SK-MEL-5 (cell line): ENCODE measurements at places on chromosomes 6 and 20. TPM values are rescaled to one million over a fixed set of nuclear protein-coding genes. Genes with fewer than 3 reads are reported as not detected.

- DNase-seq, result no peak
Measured at GRCh38 chr6:40398034-40398691, 189.0 kb downstream of the LRFN2 start.

The HFE gene
- 15.8 and 16.1 TPM in 2 replicates for total RNA-seq

The CCN5 gene
- total RNA-seq, result 0.45 and 0.85 TPM in 2 replicates

GRCh38 chr20:61932199-61932592 lies 133.5 kb downstream of the TAF4 start:
- DNase-seq, result no peak

- DNase-seq, result peak; percentile 89
Measured at GRCh38 chr6:27332692-27333641, 20.9 kb upstream of the POM121L2 start.

DNA sequence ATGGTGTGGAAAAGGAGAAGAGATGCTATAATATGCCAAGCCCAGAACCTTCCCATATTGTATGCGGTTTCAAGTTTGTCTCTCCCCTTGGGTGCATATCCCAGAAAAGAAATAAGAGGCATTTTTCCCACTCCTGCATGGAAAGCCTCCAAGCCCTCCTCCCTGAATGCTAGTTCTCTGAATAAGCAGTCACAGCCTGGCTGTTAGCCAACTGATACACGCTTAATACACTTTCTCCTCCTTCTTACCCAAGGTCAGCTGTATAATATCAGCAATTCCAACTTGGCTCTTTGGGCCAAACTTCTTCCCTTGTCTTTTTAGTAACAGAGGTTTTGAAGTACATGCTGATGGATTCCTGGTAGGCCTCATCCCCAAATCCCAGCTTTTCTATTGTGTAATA lies 440.1 kb downstream of the EPHA7 start:
- no peak for DNase-seq

- DNase-seq, result no peak
Measured at GRCh38 chr6:90431576-90431975, 134.9 kb upstream of the BACH2 start.

GRCh38 chr6:133606852-133607251 lies 282.1 kb upstream of the TCF21 start:
- DNase-seq, result no peak

GRCh38 chr6:16570946-16571345 lies 190.3 kb downstream of the ATXN1 start:
- DNase-seq, result peak; percentile 89

The MRAP2 gene
- 0.18 and 0.67 TPM in 2 replicates for total RNA-seq

The RBBP8NL gene
- total RNA-seq, result 0.03 TPM in 1 of 2 replicates, not detected in the other

GRCh38 chr20:48855046-48855445 lies 27.2 kb upstream of the PREX1 start:
- DNase-seq, result no peak

- no peak for DNase-seq
Measured at GRCh38 chr6:11291582-11291981, 59.1 kb upstream of the NEDD9 start.

- peak; percentile 42 for DNase-seq
Measured at GRCh38 chr20:43955062-43955749, 40.6 kb downstream of the TOX2 start.

GRCh38 chr6:383856-384255 lies 7.7 kb upstream of the IRF4 start:
- DNase-seq, result no peak

DNA sequence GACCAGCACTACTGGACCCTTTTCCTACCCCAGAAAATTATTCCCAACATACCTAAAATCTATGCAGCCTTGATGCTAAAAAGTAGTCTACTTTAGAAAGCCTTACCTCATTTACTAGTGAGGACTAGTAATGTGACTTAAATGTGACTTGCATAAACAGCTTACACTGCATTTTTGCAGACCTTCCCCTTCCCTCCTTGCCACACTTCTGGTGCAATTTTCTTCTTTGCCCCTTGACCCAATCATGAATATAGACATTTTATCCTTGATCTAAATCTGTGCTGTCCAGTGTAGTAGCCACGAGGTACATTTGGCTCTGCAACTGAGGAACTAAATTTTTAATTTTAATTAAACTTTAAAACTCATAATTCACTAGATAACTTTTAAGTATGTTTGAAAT lies 7.0 kb upstream of the ZKSCAN8 start:
- DNase-seq, result peak; percentile 14

The SERPINB1 gene
- total RNA-seq, result 3.7 and 4.4 TPM in 2 replicates

The TTI1 gene
- 30.1 and 31.9 TPM in 2 replicates for total RNA-seq

The RGL2 gene
- 11.9 and 14.6 TPM in 2 replicates for total RNA-seq

- DNase-seq, result no peak
Measured at GRCh38 chr6:25612666-25613065, 39.3 kb upstream of the SCGN start.

The ZC2HC1B gene
- total RNA-seq, result not detected in 2 replicates

- no peak for DNase-seq
Measured at GRCh38 chr20:25252686-25253421, 5.0 kb downstream of the PYGB start.

- DNase-seq, result no peak
Measured at GRCh38 chr20:9492067-9492466, 22.3 kb upstream of the LAMP5 start.

- DNase-seq, result no peak
Measured at GRCh38 chr20:22346716-22347115, 237.7 kb downstream of the FOXA2 start.

DNA sequence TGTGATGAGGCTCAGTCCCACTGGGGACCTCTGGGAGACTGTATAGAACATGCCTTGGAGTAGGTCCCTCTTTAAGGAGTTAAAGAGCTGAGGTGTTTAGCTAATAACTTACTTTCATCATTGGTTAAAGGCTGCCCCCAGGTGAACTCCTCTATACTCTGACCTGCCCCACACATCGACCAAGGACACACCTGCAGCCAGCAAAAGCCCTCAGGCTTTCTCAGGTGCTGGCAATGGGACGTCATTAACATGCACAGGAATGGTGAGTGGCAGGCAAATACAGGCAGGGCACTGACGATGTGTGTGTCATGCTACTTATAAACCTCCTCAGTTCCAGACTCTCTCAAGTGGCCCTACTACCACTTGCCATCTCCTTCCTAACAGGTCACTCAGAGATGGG lies 366.4 kb downstream of the KIF16B start:
- no peak for DNase-seq

The SOX18 gene
- total RNA-seq, result 0.37 TPM in 1 of 2 replicates, not detected in the other
